ENCODE measurements at places on chromosomes 4 and X.

GRCh38 chr4:56426273-56426672 lies 9.1 kb downstream of the PPAT start:
- no peak for DNase-seq

DNA sequence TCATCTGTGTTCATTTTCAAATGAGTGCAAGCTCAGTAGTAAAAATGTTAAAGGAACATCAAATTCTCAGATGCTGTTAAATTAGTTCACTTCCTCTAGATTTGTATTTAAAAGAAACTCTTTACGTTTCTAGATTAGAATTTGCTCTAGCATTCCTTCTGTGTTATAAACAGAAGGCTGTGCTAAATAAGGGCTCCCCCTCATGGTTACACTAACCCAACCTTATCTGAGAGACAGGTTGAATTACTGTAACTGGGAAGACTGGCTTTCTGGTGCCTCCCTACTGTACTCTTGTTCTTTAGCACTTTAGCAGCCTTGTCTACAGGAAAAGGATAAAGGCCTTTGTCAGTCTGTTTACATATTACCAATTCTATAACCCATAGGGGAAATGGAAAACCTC lies 56.8 kb downstream of the RXFP1 start:
- no peak for DNase-seq

- no peak for DNase-seq
Measured at GRCh38 chr4:89708903-89709421, 128.0 kb downstream of the SNCA start.

DNA sequence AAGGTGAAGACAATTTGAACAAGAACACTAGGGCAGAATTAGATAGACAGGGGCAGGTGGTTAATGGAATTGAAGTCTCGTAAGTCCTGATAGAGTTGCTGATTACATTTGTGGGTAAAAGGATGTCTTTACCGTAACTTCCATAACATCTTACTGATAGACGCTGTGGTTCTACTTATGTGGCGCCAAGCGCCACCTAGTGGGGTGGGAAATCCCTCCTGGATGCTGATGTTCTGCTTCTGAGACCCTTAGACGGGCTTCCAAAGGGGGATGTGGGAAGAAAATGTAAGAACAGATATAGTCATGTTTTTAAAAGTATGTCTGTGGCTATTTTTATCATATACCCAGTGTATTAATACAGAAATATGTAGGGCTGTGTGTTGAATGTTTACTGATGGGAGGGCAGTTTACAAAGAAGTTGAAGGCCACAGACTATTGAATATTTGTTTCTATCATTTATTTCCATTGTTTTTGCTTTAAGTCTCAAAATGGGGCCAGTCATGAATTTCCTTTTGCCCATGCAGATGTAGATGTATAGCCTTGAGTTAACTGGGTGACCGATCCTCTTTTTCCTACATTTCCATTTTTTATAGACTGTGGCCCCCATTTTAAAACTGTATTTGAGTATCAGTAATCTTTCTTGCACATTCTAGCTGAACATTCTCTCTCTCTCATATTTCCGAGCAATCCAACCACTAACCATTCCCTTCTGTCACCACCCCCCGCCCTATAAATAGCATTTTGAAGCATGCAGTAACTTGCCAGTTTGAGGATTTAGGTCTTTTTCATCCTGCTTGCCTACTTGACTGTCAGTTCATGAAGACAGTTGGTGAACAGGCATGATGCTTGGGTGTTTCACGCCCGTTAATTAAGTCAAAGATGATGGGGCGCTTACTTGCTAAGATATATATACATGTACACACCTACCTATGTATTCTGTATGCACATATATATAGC lies 12.1 kb upstream of the TLR8 start:
- peak; percentile 7 for DNase-seq

GRCh38 chr4:175511861-175512260 lies 300.2 kb downstream of the GPM6A start:
- DNase-seq: no peak

DNA sequence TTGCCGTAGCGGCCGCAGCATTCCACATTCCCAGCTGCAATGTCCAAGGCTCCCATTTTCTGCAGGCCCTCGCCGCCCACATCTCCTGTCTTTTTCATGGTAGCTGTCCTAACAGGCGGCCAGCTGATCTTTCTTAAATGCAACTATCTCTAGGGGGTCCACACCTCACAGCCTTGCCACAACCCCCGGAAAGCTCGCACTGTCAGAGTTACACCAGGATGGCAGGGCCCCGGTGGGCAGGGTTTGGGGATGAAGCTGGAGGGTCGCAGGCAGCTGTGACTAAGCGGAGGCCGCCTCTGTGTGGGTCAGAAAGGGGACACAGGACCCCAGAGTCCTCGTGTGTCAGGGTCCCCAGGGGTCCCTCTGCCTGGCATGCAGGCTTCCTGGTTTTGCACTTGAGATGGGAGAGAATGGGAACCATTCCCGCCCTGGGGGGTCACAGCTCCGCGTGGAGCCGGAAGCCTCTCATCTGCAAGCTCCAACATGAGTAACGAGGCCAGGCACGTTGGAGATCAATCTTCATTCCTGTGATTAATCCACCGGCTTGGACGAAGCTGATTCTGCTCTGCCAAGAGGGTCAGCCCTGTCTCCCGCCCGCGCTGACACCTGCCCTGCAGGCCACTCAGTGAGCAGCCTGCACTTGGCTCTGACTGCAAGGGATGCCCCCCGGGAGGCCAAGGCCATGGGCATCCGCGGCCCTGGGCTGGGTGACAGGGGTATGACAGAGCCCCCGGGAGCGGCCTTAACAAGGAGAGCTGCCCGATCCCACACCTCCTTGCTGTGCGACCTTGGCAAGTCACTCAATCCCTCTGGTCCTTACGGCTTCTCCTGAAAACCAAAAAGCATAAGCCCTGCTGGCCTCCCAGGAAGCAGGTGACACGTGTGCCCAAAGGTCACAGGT lies 97.9 kb downstream of the ADRA2C start:
- no peak for DNase-seq
